Lower leg skin (tissue), 4 donors: ENCODE measurements at places on chromosomes 4 and X. TPM values are rescaled to one million over a fixed set of nuclear protein-coding genes. Genes with fewer than 3 reads are reported as not detected.
A peak's percentile ranks its signal among the peaks of the same experiment; 100 is the strongest.

GRCh38 chr4:112289407-112290253, 3.9 kb upstream of the TIFA start:
- DNase-seq = no peak

- no peak for DNase-seq
These were observed 184.4 kb upstream of the CXorf66 start for GRCh38 chrX:140149761-140150160.

DNA sequence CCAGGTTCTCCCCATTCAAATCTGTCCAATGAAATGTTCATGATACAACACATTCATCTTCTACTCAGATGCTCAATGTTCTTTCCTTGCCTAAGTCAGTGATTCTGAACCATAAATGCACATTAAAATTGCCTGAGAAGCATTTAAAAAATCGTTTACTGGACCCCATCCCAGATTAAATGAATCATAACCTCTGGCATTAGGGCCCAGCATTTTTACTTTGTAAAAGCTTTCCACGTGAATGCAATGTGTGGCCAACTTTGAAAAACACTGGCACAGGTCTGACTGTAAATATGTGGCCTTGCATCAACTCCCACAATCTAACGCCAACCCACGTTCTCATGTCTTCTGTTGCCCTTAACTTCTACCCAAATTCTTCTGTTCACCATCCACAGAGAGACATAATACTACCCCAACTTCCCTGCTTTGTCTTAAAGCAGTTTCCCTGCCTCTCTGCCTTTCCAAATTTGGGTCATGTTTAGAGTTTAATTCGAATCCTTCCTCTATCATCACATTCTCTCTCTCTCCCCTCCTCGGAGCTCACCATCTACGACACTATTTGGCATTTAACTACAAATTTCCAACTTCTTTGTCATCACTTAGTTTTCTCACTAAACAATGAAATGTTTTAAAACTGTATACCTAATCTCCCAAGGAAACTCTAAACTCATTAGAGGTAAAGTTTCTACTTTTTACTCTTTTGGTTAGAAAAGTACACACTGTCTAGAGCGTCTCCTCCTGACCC, 78.7 kb downstream of the PRKG2 start:
- peak; percentile 63 for DNase-seq

- DNase-seq = no peak
These were observed 2365.5 kb downstream of the PCDH7 start for GRCh38 chr4:33085709-33086108.

GRCh38 chrX:103585411-103586313, at the start of gene TCEAL4:
Gene TCEAL4, plus strand, starts transcription at chrX:103585515. Its CDS starts 1,161 bp downstream, at chrX:103586676.
- DNase-seq = peak; percentile 45

- no peak for DNase-seq
These were observed 35.3 kb downstream of the ARAP2 start for GRCh38 chr4:36208893-36209473.

- peak; percentile 20 for DNase-seq
These were observed 86.7 kb downstream of the ATP8A1 start for GRCh38 chr4:42570221-42570620.

DNA sequence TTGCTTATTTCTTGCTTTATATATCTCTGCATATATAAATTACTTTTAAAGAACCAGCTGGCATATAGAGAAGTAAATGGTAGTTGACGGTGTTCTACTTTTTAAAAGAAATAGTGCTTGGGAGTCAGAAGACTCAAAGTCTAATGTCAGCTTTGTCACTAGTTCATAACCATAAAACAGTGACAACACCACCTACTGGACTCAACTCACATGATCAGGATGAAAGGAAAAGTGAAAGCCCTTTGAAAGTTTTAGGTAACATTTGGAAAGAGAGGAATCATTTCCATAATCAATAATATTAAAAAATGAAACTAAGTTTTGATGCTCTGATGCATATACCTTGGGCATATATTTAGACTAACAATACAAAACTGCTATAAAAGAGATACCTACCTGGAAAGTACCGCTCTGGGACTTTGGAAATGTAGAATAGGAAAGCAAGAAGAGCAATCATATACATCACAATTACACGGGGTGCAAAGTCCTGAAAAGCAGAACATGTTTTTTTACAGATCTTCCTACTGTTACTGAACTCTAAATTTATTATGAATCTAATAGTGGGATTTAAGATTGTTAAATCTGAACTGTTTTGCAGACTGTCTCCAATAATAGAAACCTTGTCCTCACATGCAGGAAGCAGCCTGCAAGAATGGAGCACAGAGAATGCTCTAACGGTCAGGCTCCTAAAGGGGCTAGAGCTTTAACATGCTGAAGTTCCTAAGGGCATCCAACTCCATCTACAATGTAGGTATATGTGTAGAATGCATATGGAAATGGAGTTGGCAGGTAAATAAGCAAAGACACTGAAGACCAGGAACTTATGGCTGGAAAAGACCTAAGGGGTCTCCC, 15.6 kb downstream of the PAQR3 start:
- no peak for DNase-seq

DNA sequence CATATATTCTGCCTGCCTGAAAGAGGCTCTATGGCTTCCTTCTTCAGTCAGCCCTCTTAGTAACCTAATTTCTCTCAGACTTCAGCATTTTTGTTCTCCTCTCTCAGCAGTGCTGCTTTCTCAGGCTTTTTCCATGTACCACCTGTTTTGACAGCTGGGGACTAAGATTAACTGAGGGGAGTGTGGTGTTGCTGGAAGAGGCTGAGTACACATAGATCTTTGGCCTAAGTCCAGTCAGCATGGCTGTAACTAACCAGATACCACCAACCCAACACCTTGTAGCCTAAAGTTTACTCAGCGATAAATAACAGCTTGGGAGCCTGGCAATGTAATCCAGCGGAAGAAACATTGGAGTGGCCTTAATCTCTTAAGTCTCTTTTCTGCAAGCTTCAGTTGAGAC, 85.5 kb downstream of the RTL3 start:
- no peak for DNase-seq

DNA sequence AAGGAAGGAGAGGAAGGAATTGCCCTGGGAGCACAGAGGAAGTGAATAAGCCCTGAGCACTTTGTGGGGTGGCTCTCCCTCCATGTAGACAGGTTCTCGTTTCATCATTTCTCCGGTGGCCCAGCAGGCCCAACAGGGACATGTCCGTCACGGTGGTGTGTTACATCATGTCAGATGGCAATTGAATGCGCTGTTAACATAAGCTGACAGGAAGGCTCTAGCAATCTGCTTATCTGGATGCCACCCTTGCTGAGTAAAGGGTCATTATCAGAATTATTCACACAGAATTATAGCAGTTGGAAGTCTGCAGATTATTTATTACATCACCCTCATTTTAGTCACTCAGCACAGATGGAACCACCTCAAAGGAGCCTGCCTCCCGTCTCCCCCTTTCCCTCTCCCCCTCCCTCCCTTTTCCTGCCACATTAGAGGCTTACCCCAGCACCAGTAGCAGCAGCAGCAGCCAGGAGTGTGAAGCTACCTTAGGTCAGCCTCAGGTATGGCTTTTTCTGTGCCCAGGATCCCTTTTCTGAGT, 124.3 kb upstream of the TRIM2 start:
- DNase-seq = no peak

GRCh38 chr4:1285790-1286553, 3.7 kb upstream of the MAEA start:
- no peak for DNase-seq

DNA sequence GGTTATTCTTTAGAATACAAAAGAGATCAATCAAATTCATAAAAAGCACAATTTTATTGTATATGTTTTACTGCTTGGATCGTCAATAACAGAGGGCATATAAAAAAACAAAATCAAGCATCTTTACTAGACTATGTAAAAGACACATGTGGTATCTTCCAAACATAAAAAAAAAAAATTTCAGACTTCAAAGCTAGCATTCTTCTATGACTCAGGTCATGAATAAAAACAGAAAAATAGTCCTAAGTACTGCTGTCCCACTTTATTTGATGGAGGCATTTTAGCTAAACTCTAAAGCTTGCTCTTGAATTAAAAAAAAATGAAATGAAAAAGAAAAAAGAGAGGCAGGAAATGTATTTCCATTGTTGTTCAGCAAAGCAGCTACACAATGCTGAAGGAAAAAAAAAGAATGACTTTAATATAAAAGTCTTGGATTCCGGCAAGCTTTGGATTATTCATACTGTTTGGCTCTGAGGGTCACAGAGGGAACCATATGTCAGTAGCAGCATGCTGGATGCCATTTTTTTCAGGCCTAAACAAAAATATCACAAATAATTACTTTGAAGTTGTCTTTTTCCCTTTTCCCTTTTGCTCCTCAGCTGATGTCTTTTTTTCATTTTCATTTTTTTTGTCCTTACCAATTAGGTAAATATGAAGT, 249.1 kb upstream of the DIAPH2 start:
- no peak for DNase-seq

DNA sequence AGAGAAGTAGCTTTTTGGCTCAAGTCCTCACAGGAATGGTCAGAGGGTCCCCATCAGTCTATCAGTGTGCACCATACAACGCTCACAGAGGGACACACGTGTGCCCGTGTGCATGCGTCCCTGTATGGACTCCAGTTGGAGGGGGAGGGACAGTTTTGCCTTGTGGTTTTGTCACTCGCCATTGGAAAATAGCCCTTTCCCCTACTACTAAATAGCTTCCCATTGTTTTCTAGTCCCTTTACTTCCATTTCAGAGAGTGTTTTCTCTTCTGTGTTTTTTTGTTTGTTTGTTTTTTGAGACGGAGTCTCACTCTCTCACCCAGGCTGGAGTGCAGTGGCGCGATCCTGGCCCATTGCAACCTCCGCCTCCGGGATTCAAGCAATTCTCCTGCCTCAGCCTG, 34.9 kb downstream of the WDR13 start:
- no peak for DNase-seq

- no peak for DNase-seq
These were observed 55.0 kb downstream of the DIPK2B start for GRCh38 chrX:45145492-45146215.

DNA sequence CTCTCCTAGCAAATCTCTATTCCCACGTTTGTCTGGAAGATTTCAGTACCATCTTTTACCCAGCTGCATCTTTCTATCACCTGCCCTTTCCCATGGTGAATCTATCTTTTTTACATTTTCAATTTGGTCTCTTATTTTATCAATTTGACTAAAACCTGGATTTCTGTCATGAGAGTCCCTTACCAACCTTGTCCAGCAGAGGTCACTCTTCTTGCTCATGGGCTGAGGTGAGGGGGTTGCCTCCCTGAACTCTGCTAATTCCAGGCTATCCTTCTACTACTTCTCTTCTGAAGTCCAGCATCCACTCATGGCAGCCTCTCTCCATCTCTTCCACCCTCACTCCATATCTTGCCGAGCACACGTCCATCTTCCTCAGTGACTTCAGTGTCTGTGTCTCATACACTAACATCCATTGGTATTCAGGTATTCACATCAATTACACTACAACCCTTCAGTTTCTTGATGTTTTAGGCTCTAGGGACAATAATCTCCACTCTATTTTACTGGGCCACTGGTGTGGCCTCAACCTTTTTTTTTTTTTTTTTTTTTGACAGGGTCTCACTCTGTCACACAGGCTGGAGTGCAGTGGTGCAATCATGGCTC, 17.8 kb upstream of the ZNF827 start:
- DNase-seq = no peak

GRCh38 chr4:39452860-39453587, 5.7 kb downstream of the RPL9 start:
- no peak for DNase-seq

DNA sequence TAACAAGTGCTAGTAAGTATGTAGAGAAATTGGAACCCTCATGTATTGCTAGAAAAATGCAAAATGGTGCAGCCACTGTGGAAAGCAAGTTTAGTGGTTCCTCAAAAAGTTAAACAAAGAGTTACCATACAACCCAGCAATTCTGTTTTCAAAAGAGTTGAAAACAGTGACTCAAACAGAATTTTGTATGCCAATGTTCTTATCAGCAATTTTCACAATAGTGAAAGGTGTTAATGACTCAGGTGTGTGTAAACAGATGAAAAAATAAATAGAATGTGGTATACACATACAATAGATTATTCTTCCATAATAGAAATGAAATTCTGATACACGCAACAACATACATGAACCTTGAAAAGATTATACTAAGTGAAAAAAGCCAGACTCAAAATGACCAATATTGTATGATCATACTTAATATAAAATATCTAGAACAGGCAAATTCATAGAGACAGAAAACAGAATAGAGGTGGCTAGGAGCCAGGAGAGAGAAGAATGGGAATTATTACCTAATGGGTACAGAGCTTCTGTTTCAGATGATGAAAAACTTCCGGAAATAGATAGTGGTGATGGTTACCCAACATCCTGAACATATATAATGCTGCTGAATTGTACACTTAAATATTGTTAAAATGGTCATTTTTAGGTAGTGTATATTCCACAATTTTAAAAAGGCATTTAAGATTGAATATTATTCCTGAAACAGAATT, 51.6 kb downstream of the WDFY3 start:
- no peak for DNase-seq

Gene ZNF630
- 3.5 TPM for total RNA-seq

Gene RBMXL3
- not detected for total RNA-seq

Gene SCOC
- 25.1 TPM for total RNA-seq

Gene NPY1R
- 31.5 TPM for total RNA-seq

Gene ATP7A
- total RNA-seq = 28.3 TPM

Gene LONRF3
- 2.3 TPM for total RNA-seq

Gene AR
- total RNA-seq = 9.7 TPM

Gene ARHGAP4
- total RNA-seq = 8.4 TPM

Gene FGA
- not detected for total RNA-seq

Gene HTN3
- total RNA-seq = not detected

Gene TMPRSS11A
- total RNA-seq = not detected

Gene CSAG1
- not detected for total RNA-seq

Gene XAGE1A
- not detected for total RNA-seq
